NCI-H2171 (cell line): ENCODE measurements at places on chromosomes 7 and 10.

GRCh38 chr10:33082373-33082895 is 124.4 kb upstream of the ITGB1 start:
- DNase-seq = no peak

DNA sequence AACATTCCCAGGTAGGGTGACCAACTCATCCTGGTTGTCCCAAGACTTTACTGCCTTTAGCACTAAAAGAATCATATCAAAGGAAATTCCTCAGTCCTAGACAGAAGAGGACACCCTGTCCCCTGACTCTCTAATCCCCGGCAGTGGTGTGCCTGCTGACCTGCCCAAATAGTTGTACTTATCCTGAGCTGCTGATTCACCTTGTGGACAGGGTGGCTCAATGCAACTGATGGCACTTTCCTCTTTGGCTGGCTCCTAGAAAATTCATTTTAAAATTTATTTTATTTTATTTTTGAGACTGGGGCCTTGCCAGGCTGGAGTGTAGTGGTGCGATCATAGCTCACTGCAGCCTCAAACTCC is 111.7 kb downstream of the JCAD start:
- DNase-seq = no peak

GRCh38 chr10:58992830-58993460 is 183.5 kb upstream of the PHYHIPL start:
- DNase-seq = no peak

- DNase-seq = no peak
Observed at GRCh38 chr10:29131952-29132547, 156.8 kb upstream of the LYZL1 start.

- no peak for DNase-seq
Observed at GRCh38 chr10:118101501-118101900, 54.8 kb upstream of the RAB11FIP2 start.

GRCh38 chr7:117323851-117324711 is 1.2 kb upstream of the WNT2 start:
- DNase-seq = no peak
